ENCODE measurements at places on chromosomes 16 and 17. TPM values are rescaled to one million over a fixed set of nuclear protein-coding genes. Genes with fewer than 3 reads are reported as not detected.
A peak's percentile ranks its signal among the peaks of the same experiment; 100 is the strongest.

GRCh38 chr16:87203060-87203656 is 114.0 kb downstream of the C16orf95 start:
- H3K36me3 ChIP-seq: no peaks in the 10 kb centered on the region
- no peaks in the 10 kb centered on the region for H3K4me1 ChIP-seq
- no peaks in the 10 kb centered on the region for H3K27me3 ChIP-seq
- H3K4me3 ChIP-seq: no peak overlapping the region
- no peak overlapping the region for H3K27ac ChIP-seq
- DNase-seq: peak; percentile 67

DNA sequence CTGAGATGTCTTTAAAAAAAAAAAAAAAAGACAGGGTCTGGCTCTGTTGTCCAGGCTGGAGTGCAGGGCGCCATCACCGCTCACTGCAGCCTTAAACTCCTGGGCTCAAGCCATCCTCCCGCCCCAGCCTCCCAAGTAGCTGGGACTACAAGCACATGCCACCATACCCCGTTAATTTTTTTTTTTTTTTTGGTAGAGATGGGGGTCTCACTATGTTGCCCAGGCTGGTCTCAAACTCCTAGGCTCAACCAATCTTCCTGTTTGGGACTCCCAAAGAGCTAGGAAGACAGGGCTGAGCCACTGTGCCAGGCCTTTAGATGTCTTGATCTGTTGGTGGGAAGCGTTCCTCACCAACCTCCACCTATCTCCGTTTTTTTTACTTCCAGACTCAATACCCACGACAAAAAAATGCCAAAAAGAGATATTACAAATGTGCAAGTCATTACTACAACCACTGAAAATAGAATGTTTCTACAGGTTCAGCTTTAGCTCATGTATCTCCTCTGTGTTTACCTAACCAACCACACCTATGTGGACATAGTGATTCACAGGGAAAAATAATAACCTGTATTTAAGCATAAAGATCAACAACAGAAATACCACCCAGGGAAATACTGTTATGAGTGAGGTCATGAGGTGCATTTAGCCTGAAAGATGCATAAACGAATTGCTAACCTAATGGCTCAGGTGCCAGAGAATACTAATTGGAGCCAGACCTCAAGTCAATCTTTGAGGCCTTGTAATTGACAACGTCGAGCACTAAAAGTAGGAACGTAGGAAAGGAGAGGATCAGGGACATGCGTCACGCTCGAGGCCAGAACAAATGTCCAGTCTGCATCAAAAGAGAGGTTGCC is 22.6 kb downstream of the NACA2 start:
- H3K36me3 ChIP-seq: no peaks in the 10 kb centered on the region
- no peak for DNase-seq
- H3K4me3 ChIP-seq: no peak overlapping the region

DNA sequence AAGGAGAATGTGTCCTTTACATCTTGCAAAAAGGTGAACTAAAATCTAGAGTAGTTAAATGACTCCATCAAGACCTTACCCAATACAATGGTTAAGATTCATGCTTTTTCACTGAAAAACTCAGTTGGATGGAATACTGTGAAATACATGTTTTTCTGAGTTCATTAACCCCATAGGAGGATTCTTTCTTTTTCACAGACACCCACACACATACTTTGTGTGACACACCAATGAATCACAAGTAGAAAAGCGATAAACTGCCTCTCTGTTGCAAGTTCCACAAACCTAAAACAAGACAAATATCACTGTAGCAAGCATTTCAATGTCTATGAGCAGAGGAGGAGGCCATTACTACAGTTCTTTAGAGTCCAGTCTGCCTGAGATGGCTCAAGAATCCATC is 258.8 kb upstream of the CDH5 start:
- no peaks in the 10 kb centered on the region for H3K27me3 ChIP-seq
- H3K27ac ChIP-seq: no peak overlapping the region
- DNase-seq: no peak
- H3K4me1 ChIP-seq: no peaks in the 10 kb centered on the region

- peaks cover 5% of the 10 kb centered on the region for H3K36me3 ChIP-seq
- DNase-seq: no peak
- no peaks in the 10 kb centered on the region for H3K4me1 ChIP-seq
- H3K27me3 ChIP-seq: no peaks in the 10 kb centered on the region
- no peak overlapping the region for H3K4me3 ChIP-seq
These were observed 22.1 kb upstream of the NAT9 start for GRCh38 chr17:74798239-74798707.

DNA sequence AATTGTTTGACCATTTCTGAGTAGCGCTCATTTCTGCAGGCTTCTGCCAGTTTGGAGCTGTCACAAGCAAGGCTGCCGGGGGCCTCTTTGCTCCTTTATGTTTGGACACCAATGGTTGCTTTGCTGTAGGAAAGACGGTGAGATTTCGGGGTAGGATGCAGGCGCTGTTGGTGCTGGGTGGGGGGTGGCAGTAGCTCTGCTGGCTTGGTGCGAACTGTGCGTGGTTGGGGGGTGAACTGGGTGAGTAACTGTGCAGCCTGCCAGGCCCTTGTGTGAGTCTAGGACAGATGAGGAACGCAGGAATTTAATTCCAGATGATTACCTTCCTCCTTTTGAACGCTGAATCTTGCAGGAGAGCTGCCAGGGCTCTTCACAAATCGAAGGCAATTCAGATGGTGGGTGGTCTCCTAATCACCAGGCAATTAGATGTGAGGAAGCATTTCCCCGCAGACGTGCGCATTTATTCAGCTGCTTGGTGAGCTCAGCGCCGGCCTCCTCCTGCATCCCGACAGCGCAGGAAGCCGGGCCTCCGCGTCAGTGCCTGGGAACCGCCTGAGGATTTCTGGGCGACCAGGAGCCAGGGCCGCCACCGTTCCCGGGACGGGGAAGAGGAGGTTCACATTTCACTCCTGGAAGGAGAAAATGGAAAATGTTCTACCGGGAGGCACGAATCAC is 154.4 kb downstream of the FOXL1 start:
- H3K27me3 ChIP-seq: peaks cover 3% of the 10 kb centered on the region
- H3K36me3 ChIP-seq: no peaks in the 10 kb centered on the region
- no peaks in the 10 kb centered on the region for H3K4me1 ChIP-seq
- DNase-seq: no peak
- H3K4me3 ChIP-seq: no peak overlapping the region
- no peak overlapping the region for H3K27ac ChIP-seq

DNA sequence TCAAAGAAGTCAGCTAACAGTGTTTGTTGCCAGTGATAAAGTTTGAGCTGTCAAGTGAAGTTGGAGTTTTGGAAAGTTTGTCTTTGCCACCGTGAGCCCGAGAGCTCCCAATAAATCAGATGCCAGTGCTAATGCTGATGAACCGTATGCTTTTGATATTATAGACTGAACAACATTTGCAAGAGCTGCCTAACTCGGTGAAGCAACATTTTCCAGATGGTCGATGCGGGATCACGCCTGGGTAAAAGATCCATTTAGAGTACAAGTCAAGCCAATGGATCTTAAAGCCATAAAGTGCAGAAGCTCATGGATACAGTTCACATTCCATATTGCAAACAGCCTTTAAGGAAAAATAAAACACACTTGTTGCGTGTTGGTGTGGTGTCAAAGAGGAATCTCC is 9.6 kb downstream of the BANP start:
- no peak overlapping the region for H3K27ac ChIP-seq
- no peak for DNase-seq
- H3K4me3 ChIP-seq: no peak overlapping the region
- no peaks in the 10 kb centered on the region for H3K4me1 ChIP-seq
- H3K36me3 ChIP-seq: no peaks in the 10 kb centered on the region

- no peaks in the 10 kb centered on the region for H3K27me3 ChIP-seq
- H3K4me1 ChIP-seq: peaks cover 4% of the 10 kb centered on the region
- no peak for DNase-seq
- no peak overlapping the region for H3K4me3 ChIP-seq
- H3K27ac ChIP-seq: no peak overlapping the region
These were observed 9.2 kb downstream of the TAF1C start for GRCh38 chr16:84177741-84178073.

SCIMP gene
- total RNA-seq: 1.5 TPM

MEIOB gene
- 0.27 TPM for total RNA-seq

DNAH17 gene
- 0.19 TPM for total RNA-seq
